Left lobe of liver (tissue), 2 donors: ENCODE measurements at places on chromosomes 11 and 22. TPM values are rescaled to one million over a fixed set of nuclear protein-coding genes. Genes with fewer than 3 reads are reported as not detected.

VSIG10L2 gene
- not detected for total RNA-seq

DNA sequence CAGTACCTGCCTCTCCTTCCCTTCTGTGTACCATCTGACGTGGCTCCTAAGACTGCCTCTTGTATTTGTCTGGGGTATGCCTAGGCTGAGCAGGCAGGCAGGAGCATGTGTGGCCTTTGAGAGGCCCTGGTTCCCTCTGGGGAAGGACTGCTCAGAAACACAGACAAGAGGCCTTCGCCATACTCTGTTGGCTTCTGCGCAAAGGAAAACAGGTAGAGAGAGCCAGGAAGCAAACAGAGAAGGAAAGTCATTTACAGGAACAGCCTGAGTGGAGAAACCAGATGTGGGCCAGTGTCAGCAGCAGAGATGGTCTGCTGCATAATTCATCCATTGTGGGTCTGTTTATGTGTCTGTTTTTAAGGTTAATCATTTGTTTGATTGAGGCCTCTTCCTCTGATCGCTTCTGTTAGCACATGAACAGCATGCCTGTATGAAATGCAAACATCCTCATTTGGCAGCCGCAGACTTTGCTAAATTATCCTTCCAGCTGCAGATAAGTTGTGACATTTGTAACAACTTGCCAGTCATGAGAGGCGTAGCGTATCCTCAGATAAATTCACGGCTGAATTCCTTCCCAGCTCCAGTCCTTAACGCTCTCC lies 119.4 kb downstream of the GALNT18 start:
- no peak for DNase-seq

DNA sequence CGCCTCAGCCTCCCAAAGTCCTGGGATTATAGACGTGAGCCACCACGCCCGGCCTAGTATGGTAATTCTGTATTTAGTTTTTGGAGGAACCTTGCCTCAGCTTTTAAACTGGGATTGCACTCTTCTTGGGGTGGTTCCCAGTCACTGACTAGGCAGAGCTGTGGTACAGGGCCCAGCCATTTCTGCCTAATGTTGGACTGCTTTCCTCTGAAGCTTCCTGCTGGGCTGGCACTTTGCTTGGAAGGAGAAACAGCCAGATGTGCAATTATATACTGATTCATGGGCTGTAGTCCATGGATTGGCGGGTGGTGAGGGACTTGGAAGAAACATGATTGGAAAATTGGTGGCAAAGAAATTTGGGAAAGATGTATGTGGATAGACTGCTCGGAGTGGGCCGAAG lies 17.6 kb upstream of the MCHR1 start:
- no peak for DNase-seq

DNA sequence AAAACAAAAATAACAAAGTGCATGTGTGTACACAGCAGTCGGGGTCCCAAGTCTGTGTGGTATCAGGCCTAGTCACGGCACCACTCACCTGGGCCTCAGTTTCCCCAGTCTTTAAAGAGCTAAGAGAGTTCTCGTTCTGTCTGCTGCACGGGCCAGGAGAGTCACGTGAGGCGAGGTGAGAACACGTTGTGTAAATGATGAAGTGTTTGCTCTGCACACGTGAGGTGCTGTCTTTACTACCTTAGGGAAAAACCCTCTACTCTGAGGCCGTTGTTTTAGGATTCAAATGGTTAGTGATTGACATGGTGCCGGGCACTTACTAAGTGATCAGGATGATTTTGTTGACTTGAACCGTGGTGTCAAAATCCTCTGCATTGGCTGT lies 86.5 kb upstream of the PPARA start:
- peak; percentile 45 for DNase-seq
